ENCODE measurements at places on chromosomes 13 and 19.

- no peak for DNase-seq
These were observed 27.0 kb upstream of the CEACAM1 start for GRCh38 chr19:42555317-42555716.

DNA sequence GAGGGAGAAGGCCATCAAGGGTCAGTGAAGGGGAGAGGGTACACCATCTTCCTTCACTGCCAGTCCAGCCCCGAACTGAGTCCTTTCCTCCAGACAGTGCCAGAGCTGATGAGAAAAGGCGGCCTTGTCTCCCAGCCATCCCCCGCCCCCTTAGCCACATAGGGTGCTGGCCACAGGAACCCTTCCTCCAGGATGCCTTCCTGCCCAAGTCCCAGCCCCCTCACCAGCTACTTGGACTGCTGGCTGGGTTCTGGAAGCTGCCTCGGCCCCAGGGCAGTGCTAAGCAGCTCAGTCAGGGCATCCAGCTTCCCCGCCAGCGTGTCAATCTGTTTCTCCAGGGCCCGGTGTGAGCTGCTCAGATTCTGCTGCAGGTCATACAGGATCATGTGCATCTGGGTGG is 12.6 kb upstream of the SMG9 start:
- DNase-seq, result no peak

- no peak for DNase-seq
These were observed 7.4 kb upstream of the JUNB start for GRCh38 chr19:12783849-12784393.

- no peak for DNase-seq
These were observed 211.5 kb downstream of the KLF12 start for GRCh38 chr13:73922493-73923393.

- DNase-seq, result no peak
These were observed 69.2 kb upstream of the TM9SF2 start for GRCh38 chr13:99431927-99432608.

DNA sequence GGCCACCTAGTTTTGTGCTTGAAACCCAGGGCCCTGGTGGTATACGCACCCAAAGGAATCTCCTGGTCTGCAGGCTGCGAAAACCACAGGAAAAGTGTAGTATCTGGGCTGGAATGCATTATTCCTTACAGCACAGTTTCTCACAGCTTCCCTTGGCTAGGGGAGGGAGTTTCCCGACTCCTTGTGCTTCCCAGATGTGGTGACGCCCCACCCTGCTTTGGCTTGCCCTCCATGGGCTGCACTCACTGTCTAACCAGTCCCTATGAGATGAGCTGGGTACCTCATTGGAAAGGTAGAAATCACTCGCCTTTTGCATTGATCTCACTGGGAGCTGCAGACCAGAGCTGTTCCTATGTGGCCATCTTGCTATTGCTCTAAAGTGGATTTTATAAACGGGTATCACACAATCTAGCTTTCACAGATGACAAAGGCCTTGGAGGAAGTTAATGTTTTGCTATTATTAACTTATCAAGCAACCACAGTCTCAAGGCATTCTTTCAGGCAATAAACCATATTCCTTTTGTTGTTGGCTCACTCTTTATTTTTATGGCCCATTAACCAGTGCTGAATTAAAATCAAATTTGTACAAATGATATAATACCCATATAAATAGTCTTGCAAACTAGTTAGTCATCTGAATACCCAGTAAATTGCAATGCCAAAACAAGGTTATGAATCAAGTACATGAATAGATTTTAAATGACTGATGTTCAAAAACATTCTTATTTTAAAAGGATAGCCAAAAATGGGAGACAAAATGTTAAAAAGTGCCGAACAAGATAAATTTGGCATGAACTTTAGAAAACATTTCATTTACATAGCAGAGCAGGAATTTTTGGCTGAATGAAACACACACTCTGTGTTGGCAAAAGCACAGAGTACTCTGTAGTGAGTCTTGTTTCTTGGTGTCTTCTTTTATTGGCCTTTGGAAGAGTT is 475.4 kb upstream of the ARGLU1 start:
- DNase-seq, result no peak

DNA sequence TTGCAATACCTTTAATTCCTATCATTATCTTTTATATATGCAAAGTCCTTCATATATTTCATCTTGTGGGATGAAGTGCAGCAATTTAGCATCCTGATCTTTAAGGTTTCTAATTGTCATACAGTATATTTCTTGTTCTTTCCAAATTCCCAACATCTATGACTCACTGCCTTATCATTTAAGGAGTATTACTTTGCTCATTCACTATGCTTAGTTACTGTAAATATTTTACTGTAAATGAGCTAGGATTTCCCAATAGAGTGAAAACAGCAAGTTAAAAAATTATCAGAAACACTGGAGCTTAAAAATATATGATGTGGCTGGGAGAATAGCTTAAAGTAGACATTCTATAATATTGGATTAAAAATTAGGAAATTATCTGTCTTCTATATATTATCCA is 69.9 kb downstream of the SLITRK6 start:
- DNase-seq, result no peak

DNA sequence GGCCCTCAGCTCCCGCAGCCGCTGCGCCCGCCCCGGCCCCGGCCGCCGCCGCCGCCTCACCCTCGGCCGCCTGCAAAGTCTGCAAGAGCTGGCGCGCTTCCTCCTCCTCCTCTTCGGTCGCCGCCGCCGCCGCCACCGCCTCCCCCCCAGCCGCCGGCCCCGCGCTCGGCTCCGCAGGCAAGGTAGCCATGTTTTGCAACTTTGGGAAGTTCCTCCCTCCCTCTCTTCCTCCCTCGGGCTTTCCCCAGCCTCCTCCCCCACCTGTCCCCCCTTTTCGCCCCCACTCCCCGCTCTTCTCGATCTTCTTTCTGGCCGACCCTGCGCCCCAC is 433 bp downstream of the SIX5 start:
- DNase-seq, result no peak

- DNase-seq, result peak; percentile 54
These were observed 80.2 kb downstream of the SHISA2 start for GRCh38 chr13:25971459-25972145.

- DNase-seq, result no peak
These were observed 2.8 kb upstream of the LRRC4B start for GRCh38 chr19:50570997-50571396.

- DNase-seq, result no peak
These were observed 24.9 kb upstream of the PIK3R2 start for GRCh38 chr19:18128044-18128443.

GRCh38 chr13:90951663-90952062 is 395.8 kb upstream of the MIR17HG start:
- no peak for DNase-seq

- no peak for DNase-seq
These were observed 507 bp downstream of the COL4A1 start for GRCh38 chr13:110306340-110306959.

DNA sequence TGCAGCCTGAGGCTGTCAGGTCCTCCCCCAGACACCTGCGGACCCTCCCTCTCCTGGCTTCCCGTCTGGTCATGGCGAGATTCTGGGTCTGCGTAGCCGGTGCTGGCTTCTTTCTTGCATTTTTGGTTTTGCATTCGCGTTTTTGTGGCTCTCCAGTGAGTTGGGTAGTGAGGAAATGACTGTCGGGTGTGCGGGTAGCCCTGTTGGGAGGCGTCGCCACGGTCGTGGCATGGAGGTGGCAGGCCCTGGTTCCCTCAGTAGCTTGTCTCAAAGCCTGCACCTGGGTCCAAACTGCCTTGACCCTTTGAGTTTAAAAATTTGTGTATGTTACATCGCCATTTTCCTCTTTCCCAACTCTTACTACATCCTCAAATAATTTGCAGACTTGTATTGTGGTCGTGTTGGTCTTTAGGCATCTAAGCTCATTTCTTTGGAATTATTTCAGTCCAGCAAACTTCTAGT is 344 bp downstream of the NHLRC3 start:
- peak; percentile 88 for DNase-seq

DNA sequence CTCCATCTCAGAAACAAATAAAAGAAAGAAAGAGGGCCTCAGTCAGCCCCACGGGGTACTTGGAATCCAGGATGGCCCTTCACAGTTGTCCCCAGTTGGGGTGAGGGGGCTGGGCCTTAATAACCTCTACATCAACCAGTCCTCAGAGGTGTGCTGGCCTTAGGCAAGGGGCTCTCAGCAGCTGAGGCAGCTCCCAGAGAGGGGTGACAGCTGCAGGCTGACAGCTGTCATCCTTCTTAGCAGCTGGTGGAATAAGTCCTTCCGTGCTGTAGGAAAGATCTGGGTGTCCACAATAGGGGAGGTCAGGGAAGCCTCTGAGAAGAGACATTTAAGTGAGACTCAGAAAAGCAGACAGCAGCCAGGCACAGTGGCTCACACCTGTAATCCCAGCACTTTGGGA is 7.4 kb downstream of the BCAM start:
- DNase-seq, result no peak

- DNase-seq, result peak; percentile 97
These were observed at the start of gene SPATA13 for GRCh38 chr13:24160458-24161009. TSS of gene SPATA13 (plus strand) at chr13:24160720. CDS start at chr13:24222930, 62,210 bp downstream.

- DNase-seq, result no peak
These were observed 26.2 kb downstream of the WASF3 start for GRCh38 chr13:26583662-26584061.

DNA sequence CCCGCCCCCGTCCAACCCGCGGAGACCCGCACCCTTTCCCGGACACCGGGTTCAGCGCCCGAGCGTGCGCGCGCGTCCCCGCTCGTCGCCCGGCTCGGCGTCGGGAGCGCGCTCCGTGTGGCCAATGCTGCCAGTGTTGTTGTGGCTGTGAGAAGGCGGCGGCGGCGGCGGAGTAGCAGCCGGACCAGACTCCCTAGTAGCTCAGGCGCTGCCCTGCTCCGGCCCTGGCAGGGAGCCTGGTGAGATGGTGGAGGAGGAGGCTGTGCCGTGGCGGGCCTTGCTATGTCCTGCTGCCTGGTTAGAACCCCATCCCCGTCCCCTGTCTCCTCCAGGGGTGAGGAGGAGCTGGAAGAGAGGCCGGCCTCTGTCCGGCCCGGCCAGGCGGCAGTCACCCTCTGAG is 553.2 kb downstream of the TUBA3C start:
- no peak for DNase-seq

DNA sequence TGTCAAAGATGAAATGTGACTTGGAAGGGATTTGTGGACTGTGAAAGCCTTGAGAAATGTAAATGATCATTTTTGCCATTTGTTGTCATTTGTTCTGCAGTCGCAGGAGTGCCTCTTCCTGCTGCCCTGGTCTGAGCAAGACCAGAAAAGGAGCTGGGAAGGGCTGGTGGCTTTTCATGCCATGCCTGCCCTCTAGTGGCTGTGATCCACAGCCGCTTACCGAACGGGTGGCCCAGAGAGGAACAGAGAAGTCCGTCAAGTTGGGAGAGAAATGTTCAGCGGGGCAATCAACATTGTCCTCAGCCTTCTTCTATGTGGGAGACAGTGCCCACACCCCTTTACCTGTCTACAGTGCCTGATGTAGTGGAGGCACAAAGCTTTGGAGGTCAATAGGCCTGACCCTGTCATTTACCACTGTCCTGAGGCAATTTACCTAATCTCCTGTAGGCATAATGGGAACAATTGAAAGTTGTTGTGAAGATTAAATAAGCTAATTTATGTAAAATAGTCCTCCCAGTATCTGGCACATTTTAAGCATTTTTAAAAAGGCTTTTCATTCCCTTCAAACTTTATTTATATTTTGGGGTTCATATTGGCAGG is 224.5 kb downstream of the B3GLCT start:
- DNase-seq, result no peak

DNA sequence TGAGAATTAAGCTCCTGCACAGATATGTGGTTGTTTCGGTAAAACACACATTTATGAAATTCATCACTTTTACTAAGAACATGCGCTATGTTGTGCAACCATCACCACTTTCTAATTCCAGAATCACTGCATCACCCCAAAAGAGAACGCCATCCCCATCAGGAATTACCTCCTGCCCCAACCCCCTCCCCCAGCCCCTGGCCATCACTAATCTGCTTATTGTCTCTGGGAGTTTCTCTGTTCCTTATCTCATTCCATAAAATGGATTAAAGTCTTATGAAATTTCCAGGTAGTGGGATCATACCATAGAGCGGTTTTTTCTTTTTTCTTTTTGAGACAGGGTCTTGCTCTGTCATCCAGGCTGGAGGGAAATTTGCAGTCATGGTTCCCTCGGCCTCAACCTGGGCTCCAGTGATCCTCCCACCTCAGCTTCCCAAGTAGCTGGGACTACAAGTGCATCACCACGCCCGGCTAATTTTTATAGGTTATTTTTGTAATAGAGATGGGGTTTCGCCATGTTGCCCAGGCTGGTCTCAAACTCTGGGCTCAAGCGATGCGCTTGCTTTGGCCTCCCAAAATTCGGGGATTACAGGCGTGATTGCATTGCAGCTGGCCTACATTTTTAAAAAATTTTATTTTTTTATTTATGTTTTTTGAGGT is 3.5 kb downstream of the ZSCAN5B start:
- DNase-seq, result no peak

DNA sequence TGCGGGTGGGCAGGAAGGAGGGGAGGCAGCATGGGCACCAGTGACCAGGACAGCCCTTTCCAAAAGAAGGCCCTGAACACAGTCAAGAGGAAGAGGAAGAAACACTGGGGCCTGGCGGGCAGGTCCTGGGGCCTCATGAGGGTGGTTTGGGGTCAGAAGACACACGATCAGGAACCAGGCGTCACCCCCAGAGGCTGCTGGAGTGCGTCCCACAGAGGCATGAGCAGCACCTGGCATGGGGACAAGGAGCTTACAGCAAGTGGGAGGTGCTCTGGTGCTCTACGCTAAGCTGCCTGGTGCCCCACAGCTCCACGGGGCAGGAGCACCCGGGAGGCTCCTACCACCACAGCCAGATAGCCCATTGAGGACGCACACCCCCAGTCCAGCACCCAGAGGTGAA is 20.0 kb downstream of the ELL start:
- DNase-seq, result no peak

DNA sequence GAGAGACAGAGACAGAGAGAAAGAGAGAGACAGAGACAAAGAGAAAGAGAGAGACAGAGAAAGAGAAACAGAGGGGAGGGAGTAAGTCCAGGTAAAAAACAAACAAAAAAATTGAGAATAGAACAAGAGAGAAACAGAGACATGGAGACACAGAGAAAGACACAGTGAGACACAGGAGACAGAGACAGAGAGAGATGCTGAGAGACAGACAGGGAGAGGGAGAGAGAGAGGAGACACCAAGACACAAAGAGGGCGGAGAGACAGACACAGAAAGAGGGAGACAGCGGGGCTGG is 5.8 kb upstream of the PROZ start:
- DNase-seq, result no peak

- no peak for DNase-seq
These were observed 262.1 kb downstream of the B3GLCT start for GRCh38 chr13:31461923-31462322.

- DNase-seq, result no peak
These were observed 17.7 kb upstream of the RUBCNL start for GRCh38 chr13:46404733-46405100.

DNA sequence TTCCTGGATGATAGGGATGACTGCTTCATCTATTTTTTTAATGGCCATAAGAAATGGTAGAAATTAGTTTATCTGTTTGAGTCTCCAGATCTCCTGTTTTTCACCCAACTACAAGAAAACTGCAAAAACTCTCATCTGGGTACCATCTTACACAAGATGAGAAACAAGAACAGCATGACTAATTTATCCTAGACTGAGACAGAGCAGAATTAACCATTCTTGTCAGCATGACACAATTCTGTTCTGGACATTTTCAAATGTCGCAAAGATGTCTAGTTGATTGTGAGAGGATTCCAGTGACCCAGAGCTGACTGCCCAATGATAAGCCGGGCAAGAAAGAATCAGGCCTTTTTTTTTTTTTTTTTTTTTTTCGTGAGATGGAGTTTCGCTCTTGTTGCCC is 12.8 kb downstream of the ZNF43 start:
- no peak for DNase-seq

All from T-helper 2 cell (primary cell).